Activated CD4-positive, alpha-beta T cell treated with anti-CD3 and anti-CD28 coated beads, Interleukin-2, amount 10 ng/mL, durations not matched to agents 7 days and 5 days (primary cell): ENCODE measurements at places on chromosomes 11 and 22. TPM values are rescaled to one million over a fixed set of nuclear protein-coding genes. Genes with fewer than 3 reads are reported as not detected.

DNA sequence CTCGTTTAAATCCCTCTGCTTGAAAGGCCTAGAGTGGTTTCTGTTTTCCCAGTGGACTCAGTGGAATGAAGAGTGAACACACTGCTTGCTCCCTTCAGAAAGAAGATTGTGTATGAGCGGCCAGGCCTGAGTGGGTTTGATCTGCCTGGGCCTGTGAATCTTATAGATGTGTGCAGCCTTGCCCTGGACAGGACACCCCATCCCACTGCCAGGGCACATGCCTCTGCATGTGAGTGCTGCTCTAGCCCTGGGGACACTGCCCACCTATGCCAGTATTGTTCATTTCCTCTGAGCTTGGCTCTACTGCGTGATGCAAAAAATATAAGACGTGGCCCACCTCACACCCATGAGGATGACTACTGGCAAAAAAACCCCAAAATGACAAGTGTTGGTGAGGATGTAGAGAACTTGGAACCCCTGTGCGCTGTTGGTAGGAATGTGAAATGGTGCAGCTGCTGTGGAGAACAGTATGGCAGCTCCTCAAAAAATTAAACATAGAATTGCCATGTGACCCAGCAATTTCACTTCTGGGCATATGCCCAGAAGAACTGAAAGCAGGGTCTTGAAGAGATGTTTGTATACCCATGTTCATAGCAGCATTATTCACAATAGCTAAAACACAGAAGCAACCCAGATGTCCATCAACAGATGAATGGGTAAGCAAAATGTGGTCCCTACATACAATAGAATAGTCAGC, 27.3 kb upstream of the NECTIN1 start:
- no peak for DNase-seq
- H3K36me3 ChIP-seq: no peaks in the 10 kb centered on the region
- H3K4me1 ChIP-seq: no peaks in the 10 kb centered on the region
- no peak overlapping the region for H3K4me3 ChIP-seq
- H3K27me3 ChIP-seq: peaks cover 12% of the 10 kb centered on the region

- H3K27me3 ChIP-seq: no peaks in the 10 kb centered on the region
- peak overlapping the region; percentile 58 for H3K27ac ChIP-seq
- H3K4me1 ChIP-seq: peaks cover 61% of the 10 kb centered on the region
- no peak overlapping the region for H3K4me3 ChIP-seq
- DNase-seq: no peak
Measured at GRCh38 chr11:60869451-60869825, 2.1 kb downstream of the ZP1 start.

DNA sequence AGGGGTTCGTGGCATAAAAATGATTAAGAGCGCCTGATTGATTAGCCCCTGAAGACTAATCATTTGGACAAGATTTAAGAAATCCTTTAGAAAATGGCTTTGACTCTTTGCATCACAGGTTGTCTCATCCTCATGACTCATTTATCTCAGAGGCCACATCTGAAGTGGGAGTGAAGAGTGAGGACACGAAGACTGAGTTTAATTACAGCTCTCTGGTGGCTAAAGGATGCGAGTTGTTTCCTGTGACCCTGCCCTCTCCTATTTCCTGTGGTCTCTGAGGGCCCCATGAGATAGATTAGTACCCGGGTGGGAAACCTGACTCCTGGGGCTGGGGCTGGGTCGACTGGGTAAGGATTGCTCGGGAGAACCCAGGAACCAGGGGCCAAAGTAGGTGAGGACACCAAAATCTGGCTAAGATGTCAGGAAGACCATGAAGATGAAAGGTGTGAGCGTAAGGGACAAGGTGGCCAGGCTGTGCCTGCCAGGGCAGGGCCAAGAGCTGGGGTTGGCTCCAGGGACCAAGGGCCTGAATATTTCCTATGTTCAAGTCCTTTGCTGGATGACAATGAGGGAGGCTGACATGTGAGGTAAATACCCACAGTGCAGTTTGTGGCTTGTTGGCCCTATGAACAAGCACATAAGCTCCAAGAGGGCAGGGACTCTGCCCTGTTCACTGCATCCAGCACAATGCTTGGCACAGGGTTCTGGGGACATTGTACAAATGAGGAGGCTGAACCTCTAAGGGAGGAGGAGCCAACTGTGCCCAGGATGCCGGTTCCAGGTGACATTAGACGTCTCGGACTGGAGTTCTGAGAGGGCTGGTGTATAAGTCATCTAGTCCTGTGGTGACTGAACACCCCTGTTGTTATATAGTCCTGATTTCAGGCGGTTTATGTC, 3.6 kb downstream of the OTOG start:
- H3K4me3 ChIP-seq: no peak overlapping the region

DNA sequence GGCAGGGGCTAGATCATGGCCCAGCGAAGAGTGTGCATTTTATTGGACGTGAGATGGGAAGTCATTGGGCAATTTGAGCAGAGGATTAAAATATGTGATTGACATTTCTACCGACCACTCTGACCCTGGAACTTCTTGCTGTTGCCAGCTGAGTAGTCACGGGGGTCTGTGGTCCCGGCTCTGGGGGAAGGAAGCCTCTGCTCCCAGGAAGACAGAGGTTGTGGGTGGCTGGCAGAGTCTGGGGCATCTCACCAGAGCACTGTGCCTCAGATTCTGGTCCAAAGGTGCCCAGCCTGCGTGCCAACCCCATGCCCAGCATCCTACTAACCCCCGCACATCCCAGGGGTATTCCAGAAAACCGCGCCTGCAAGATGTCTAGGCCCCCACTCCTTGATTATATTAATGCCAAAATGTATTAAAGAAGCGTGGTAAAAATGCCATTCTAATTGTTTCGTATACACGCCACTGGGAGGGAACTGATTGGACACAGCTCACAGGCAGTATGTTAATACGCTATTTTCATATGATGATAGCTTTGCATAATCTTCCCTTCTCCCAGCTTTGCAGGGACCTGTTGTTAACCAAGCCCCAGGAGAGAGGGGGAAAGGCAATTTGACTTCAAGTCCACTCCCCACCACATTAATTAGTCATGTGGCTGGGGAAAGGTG, 25.3 kb upstream of the LMO1 start:
- peaks cover 7% of the 10 kb centered on the region for H3K27me3 ChIP-seq
- no peaks in the 10 kb centered on the region for H3K36me3 ChIP-seq
- no peak overlapping the region for H3K27ac ChIP-seq
- H3K4me1 ChIP-seq: no peaks in the 10 kb centered on the region

DNA sequence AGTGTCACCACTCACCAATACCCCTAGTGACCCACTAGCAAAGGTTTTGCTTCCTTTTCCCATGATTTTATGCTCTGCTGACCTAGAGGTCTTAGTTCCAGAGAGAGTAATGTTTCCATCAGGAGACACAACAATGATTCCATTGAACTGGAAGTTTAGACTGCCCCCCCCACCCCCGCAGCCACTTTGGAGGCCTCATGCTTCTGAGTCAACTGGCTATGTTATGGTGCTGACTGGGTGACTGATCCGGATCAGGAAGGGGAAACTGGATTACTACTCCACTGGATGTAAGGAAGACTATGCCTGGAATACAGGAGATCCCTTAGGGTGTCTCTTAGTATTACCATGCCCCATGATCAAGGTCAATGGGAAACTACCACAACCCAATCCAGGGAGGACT, 633.6 kb downstream of the OPCML start:
- H3K4me1 ChIP-seq: no peaks in the 10 kb centered on the region
- DNase-seq: no peak
- no peak overlapping the region for H3K4me3 ChIP-seq
- no peaks in the 10 kb centered on the region for H3K27me3 ChIP-seq
- H3K27ac ChIP-seq: no peak overlapping the region
- no peaks in the 10 kb centered on the region for H3K36me3 ChIP-seq

DNA sequence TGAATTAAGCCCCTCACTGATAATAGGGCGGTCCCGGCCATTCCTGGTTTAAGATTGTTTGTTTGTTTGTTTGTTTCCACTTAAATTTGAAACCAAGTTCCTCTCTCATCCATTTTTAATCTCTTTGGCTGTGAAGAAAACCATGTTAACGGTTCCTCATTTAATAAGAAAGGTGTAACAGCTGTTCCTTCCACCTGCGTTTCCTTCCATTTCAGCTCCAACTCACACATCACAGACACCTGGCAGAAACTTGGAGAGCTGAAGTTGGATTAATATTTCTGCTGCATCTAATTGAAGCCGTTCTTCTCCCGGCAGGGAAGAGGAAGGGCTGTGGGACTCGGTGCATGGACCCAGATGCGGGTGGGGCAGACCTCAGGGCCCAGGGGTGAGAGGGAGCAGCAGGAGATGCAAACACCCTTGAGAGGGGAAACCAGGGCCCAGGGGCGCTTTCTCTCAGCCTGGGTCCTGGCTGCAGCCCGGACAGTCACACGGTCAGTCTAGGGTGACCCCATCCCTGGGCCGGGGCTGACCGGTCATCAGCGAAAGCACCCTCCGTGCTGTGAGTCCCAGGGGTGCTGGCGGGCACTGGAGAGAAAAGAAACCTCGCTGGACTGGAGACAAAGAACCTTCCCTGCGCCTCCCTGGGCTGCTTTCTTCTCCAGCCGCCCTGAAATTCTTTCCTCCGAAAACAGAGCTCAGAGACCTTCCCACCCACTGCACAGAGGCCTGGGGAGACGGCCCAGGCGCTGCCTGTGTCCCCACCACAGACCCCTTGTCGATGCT, 242.0 kb downstream of the BRD1 start:
- H3K4me1 ChIP-seq: no peaks in the 10 kb centered on the region
- H3K36me3 ChIP-seq: peaks cover 8% of the 10 kb centered on the region
- H3K4me3 ChIP-seq: no peak overlapping the region
- no peak for DNase-seq
- H3K27ac ChIP-seq: no peak overlapping the region

DNA sequence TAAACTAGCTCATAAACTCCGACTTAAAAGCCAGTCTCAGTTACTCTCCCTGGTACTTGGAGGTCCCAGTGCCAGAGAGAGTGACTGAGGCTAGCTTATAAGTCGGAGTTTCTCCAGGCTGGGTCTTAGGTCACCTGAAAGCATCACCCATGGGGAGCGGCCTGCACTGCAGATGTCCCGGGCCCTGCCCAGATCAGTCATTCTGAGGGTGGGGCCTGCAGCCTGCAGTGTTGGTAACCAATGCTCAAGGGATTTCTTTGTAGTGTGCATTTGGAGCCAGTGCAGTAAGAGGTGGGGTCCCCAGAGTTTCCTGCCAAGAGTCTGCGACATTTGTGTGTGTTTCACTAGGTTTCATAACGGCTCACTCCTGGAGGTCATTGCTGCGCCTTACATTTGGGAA, 14.8 kb downstream of the TAB1 start:
- peaks cover 50% of the 10 kb centered on the region for H3K36me3 ChIP-seq
- DNase-seq: peak; percentile 34
- peak overlapping the region; percentile 30 for H3K4me3 ChIP-seq
- peak overlapping the region; percentile 92 for H3K27ac ChIP-seq

GRCh38 chr11:33005175-33005574, 10.5 kb upstream of the DEPDC7 start:
- DNase-seq: peak; percentile 40
- H3K36me3 ChIP-seq: peaks cover 10% of the 10 kb centered on the region
- H3K27me3 ChIP-seq: peaks cover 48% of the 10 kb centered on the region

GRCh38 chr11:83427501-83427900, 141.3 kb upstream of the CCDC90B start:
- no peak overlapping the region for H3K27ac ChIP-seq
- no peaks in the 10 kb centered on the region for H3K4me1 ChIP-seq
- H3K27me3 ChIP-seq: no peaks in the 10 kb centered on the region
- no peak for DNase-seq
- no peak overlapping the region for H3K4me3 ChIP-seq

DNA sequence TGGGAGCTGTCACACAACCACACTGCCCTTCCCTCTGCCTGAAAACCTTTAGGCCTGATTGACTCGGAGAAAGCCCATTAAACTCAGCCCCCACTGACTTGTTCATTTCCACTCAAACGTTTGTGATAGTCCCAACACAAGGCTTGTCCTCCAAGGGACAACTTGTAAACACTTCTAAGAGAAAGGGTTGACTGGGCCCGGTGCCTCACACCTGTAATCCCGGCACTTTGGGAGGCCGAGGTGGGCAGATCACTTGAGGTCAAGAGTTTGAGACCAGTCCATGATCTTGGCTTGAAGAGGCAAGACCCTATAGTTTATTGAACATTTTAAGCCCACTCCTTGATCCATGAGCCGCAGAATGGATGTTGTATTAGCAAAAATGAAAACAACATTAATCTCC, 63.3 kb upstream of the PRODH start:
- no peaks in the 10 kb centered on the region for H3K36me3 ChIP-seq
- no peak overlapping the region for H3K27ac ChIP-seq
- H3K27me3 ChIP-seq: peaks cover 4% of the 10 kb centered on the region
- no peak overlapping the region for H3K4me3 ChIP-seq
- no peak for DNase-seq
- no peaks in the 10 kb centered on the region for H3K4me1 ChIP-seq

The OR8D4 gene
- total RNA-seq: not detected

The CASP5 gene
- total RNA-seq: not detected

The DLG2 gene
- total RNA-seq: 0.85 TPM

The OVCH2 gene
- not detected for total RNA-seq

The HTR3B gene
- total RNA-seq: not detected

The KCNJ5 gene
- not detected for total RNA-seq

The RIC3 gene
- 16.9 TPM for total RNA-seq
